ENCODE measurements at places on chromosomes 12 and 14.

GRCh38 chr12:114623737-114624136 lies 60.2 kb downstream of the TBX3 start:
- no peak for DNase-seq

- no peak for DNase-seq
Measured at GRCh38 chr14:39615352-39615751, 183.1 kb upstream of the FBXO33 start.

- DNase-seq, result no peak
Measured at GRCh38 chr12:48157889-48158370, 615 bp upstream of the ASB8 start.

- no peak for DNase-seq
Measured at GRCh38 chr14:50531595-50532501, 521 bp downstream of the MAP4K5 start.

DNA sequence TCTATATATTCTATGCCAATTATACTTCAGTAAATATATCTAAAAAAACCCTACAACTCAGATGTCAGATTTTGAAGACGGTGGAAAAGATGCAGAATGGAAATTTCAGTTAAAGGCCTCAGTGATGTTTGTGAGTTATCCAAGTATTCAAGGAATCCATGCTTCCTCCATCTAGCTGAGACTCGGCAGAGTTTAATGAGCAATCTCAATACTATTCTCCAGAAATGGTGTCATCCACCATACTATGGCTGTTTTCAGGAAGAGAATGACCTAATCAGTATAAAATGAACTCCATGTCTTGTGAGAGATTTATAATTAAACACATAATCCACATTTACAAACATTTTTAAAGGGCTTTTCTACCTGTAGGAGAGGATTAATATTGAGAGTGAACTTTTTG lies 66.0 kb downstream of the KLHL28 start:
- no peak for DNase-seq

DNA sequence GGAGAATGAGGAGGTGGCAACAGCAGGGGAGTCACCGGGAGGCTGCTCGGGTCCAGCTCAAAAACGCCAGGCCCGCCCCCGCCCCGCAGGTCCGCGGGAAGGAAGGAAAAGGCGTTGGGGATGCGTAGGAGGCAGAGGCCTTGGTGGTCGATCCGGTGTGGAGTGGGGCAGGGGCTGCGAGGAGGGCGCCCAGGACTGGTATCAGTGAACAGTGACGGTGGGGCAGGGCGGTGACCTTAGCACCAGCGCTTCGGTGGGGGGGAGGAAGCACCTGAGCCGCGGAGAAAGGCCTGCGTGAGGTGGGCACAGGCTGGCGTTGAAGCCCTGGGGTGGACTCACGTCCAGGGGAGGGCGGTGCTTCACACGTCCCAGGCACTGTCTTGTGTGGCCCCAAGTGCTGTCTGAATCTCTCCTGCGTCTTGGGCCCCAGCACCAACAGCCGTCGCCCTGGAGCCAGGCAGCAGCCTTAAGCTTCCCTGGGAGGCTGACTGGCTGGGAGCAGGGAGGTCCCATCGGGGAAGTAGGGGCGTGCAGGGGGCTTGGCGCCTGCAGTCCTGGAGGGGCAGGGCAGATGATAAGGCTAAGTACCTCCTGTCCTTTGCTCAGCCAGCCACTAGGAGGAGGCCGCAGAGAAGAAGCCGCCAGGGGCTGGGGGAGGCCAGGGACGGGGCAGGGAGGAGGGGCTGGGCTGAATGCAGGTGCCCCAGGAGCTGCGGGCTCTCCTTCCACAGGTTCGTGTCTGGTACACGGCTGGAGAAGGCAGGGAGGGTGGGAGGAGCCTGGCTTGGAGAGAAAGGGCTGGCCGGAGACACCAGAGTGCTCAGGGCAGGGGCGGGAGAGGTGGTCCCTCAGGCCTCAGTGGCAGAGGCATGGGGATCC lies 26.5 kb downstream of the ZBTB42 start:
- DNase-seq, result no peak

DNA sequence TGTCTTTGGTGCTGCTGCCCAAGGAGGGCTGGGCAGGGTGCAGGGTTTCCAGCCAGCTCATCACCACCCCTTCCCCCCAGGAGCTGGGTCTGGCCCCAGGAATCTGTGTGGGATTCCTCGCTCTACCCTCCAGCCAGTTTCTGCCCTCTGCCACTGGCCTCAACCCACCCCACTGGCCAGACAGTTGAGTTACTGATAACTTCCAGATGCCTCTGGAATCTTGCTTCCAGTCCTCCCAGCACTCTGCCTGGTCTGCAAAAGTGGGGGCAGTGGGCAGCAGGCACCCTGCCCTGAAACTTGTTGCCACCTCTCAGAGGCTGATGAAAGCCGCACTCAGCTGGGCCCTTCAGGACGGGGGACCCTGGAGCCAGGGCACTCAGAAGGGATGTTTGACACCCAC lies 20.1 kb upstream of the TBX3 start:
- no peak for DNase-seq

- no peak for DNase-seq
Measured at GRCh38 chr14:101473045-101473729, 88.1 kb upstream of the DIO3 start.
